GM04504 (cell line): ENCODE measurements at places on chromosomes 16 and 17.

DNA sequence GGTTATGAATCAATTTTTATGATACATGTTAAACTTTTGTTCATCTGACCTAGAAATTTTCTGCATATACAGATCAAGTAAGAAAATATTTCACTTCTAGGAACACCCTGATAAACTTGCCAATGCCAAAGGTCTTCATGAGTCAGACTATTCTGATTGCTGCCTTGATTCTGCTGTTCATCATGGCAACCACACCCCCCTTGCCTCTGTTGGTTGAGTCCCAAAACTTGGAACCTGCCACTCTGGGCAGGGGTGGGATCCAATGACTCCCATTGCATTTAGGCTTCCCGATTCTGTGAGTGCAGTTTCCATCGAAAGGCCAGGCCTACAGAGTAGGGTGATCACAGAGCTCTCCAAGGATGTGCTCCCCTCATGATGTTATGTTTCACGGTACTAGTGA lies 15.8 kb upstream of the TENT4B start:
- no peak for DNase-seq

DNA sequence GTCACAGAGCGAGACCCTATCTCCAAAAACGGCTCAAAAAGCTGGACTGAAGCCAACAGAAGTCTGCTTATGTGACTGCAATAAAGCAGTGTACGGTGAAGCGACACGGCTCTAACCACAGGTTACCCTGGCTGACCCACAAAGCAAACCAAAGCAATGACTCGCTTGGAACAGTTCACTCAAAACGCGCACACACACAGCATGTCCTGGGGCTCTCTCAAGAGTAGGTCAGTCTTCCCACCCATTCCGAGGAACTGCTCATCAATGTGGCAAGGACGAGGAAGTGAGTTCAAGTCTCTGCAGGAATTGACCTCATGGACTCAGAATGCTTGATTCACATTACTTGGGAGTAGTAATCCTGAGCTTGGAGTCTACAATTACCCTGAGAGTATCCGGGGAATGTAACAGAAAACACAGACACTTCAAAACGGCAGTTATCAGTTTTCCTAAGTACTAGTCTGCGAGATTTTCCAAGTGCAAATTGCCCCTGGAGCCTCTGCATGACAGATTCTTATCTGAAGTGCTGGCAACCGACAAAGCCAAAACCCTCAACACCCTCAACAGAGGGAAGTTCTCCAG lies 25.4 kb downstream of the PELP1 start:
- peak; percentile 73 for DNase-seq

- no peak for DNase-seq
These were observed 14.4 kb upstream of the LGALS3BP start for GRCh38 chr17:78993981-78994671.

DNA sequence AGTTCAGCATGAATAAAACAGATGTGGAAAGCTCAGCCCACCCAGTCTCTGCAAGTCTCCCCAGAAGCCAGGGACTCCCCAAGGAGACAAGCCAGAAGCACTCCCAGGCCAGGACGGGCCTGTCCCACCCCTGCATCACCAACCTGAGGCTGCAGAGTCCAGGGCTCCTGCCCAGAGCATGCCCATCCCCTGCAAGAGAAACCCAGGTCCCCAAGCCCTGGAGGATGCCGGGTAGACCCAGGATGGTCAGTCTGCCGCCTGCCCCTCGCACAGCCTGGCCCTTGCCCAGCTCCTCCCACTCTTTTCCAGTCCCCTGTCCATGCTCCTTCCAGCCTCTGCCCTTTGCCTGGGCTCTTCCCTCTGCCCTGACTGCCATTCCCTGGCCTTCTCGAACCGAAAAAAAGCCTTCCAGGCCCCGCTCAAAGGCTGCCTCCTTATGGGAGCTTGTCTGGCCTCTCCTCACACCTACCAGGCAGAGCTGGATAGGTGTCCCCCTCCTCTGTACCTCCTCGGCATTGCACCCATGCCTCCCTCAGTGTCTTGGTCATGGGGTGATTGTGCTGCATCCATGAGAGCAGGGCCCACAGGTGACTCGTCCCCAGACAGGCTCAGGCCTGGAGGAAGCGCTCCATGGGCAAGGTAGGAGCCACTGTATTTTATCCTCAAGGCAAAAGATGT lies 44.8 kb downstream of the BEAN1 start:
- no peak for DNase-seq

GRCh38 chr17:63840591-63841349 lies 1.7 kb downstream of the SMARCD2 start:
- peak; percentile 38 for DNase-seq

DNA sequence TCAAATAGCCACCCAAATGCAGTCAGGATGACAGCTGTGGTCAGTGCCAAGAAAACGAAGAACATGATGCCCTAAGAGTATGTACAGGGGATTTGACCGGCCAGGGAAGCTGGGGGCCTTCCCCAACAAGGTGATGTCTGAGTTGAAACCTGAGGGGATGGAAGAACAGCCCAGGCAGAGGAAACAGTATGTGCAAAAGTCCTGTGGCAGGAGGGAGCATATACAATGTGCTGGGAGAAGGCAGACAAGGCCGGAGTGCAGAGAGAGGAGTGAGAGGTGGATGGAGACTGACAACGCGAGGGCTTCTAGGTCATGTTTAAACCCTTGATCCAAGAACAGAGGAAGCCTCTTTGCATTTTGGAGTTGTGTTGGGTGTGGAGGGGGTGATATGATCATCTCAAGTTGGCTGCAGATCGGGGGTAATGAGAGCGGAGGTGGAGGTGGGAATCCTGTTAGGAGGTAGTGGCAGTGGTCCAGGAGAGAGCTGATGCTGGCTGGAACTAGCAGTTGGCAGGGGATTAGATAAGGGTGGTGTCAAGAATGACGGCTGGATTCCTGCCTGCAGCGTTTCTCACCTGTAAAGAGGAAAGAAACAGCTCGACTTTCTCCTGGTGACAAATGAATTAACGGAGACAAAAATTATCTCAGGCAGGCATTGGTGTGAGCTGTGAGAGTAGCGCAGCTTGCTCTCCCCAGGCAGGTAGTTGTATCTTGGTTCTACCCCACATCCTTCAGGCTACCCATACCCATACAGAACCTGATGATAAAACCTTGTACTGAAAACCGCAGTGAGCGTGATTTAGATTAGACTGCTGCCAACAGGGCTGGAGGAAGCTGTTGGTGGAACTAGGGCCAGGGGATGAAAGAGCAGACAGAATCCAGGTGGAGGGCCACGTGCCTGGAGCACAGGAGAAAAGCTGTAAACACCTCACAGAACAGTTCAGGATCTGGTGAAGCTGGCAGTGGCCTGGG lies 37.2 kb upstream of the NGFR start:
- no peak for DNase-seq

- no peak for DNase-seq
These were observed 43.1 kb upstream of the MEAK7 start for GRCh38 chr16:84547546-84548061.

- no peak for DNase-seq
These were observed 139.4 kb upstream of the CPHXL start for GRCh38 chr16:75865736-75866135.

DNA sequence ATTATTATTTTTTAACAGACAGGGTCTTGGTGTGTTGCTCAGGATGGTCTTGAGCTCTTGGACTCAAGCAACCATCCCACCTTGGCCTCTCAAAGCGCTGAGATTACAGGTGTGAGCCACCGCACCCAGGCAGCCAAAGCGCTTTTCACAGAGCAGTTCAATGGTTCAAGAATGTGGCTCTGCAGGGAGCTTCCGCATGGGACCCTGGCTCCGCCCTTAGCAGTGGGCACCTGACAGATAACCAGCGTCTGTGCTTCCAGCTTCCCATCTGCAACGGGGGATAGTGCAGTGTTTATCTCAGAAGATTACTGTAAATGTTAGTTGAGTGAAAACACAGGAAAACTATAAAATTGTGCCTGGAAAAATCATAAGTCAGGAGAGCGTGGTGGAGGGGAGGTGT lies 99.4 kb downstream of the KCNJ12 start:
- DNase-seq = no peak

DNA sequence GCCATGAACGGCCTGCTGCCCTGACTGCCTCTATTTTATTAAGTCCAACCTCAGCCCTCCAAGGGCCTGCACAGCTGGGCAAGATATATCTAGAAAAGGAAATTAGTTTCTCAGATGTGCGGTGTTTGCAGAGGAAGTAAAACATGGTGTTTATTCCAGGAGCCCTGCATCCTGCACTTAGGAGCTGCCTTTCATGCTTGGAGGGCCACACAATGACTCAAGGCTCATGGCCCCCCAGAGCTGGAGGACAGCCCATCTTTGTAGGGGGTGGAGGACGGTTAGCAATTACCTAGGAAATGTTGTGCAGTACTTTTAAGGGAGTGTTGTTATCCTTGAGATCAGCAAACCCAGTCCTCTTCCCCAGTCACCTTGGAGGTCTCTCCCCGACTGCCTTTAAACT lies 80.5 kb downstream of the COPRS start:
- no peak for DNase-seq

DNA sequence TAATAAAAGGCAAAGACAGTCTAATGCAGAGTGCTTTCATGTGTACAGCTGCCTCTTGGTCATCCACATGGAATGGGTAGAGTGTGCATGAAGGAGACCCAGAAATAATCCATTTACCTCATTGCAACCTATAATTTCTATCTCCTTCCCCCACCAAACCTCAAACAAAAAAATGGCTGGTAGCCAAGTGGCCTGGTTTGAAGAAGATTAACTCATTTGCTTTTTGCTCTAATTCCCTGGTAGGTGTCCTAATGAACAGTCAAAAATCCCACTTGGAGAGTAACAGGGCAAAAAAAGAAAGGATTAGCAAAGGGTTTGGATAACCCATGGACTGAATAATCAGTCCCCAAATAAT lies 13.0 kb upstream of the LYRM9 start:
- no peak for DNase-seq

DNA sequence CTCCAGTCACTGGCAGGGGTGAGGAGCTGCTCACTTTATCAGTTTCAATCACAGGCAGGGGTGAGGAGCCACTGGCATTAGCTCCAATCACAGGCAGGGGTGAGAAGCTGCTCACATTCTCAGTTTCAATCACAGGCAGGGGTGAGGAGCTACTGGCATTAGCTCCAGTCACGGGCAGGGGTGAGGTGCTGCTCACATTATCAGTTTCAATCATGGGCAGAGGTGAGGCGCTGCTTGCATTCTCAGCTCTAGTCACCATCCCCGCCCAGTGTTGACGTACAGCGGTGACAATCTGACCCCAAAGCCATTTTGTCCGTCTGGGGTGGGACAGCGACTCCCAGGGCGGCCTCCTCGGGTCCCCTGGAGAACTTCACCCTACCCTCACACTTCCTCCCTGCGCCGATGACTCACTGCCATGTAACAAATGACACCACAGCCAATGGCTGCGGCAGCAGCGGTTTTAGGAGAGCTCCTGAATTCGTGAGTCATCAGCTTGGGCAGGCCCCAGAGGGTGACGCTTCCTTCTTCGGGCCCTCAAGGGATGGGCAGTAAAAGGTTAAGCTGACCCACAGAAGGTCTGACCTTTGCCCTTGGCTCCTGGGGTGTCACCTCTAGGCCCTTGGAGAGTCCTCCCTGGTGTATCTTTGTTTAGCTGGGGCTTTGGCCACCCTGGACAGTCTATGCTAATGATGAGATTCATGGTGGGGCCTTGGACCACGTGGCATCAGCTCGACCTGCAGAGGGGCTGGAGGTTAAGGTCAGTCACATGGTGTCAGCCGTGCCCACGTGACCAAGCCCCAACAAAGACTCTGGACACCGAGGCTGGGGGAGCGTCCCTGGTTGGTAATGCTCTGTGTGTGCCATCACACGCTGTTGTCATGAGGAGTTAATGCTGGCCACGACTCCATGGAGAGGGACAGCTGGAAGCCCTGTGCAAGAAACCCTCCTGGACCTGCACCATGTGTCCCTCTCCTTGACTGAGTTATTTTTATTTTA lies 171.7 kb downstream of the C16orf95 start:
- no peak for DNase-seq

DNA sequence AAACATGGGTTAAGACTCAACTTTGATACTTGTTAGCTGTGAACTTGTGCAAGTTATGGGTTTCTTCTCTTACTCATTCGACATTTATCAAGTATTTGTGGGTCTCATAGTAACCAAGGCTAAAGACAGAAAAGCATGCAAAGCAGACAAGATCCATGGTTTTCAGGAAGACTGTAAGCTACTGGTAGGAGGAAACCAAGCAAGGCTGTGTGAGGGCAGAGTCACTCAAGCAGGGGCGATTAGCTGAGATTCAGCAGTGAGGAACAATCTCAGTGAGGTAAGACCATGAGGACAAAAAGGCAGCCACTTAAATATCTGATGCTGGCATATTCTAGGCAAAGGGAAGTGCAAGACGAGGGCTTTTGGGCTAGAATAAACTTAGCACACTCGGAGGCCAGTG lies 29.5 kb downstream of the MBTD1 start:
- DNase-seq = peak; percentile 12

DNA sequence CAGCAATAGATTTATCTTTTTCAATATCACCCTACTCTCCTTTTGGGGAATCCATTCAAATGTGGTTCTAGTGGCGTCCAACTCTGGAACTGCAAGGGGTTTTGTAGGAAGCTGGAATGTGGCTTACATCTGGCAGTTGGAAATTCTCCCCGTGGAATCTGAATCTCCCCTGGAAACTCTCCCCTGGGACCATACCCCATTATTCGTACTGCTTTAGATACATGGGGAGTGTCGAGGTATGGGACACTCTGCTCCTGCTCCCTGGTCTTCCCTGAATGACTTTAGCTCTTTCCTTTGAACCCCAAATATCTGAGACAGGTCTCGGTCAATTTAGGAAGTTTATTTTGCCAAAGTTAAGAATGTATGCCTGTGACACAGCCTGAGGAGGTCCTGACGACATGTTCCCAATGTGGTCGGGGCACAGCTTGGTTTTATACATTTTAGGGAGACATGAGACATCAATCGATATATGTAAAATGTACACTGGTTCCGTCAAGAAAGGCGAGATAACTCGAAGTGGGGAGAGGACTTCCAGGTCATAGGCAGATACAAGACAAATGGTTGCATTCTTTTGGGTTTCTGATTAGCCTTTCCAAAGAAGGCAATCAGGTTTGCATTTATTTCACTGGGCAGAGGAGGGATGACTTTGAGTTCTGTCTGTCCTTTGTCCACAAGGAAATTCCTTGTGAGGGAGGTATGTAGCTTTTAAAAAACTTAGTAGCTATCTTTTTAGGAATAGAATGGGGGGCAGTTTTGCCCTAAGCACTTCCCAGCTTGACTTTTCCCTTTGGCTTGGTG lies 89.1 kb upstream of the CORO6 start:
- DNase-seq = no peak

- no peak for DNase-seq
These were observed 1.7 kb downstream of the UNKL start for GRCh38 chr16:1412847-1413246.

DNA sequence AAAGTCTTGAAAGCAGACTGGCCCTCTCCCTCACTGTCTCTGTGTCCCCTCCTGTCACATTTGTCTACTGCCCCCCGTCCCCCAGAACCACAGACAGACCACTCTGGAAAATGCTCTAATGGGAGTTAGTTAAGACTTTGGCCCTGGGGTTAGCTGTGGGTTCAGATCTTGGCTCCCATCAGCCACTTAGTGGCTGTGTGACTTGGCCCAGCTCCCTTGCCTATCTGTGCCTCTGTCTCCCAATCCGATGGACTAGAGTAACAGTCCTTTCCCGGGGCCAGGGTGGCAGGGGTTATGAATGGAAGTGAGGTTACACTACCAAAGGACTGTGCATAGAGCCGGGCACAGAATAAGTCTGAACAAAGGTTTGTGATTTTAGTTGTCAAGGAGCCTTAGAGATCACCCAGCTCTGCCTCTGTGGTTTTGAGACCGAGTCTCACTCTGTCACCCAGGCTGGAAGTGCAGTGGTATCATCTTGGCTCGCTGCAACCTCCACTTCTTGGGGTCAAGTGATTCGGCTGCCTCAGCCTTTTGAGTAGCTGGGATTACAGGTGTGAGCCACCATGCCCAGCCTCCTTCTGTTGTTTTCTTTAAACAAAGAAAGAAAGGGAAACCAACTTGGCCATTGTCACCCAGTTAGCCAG lies 23.7 kb downstream of the PPL start:
- no peak for DNase-seq
